A549 treated with CpdA at 1 μM for 4 hours (cell line): ENCODE measurements at places on chromosomes 6 and 20. TPM values are rescaled to one million over a fixed set of nuclear protein-coding genes. Genes with fewer than 3 reads are reported as not detected.

The DUSP15 gene
- 0.64 to 1.5 TPM (median 1.1 TPM) in 5 replicates for total RNA-seq

The TTBK1 gene
- total RNA-seq, result 0.03 to 0.08 TPM (median 0.06 TPM) in 4 of 5 replicates, not detected in the other

The RGS17 gene
- total RNA-seq, result 5.8 to 7.0 TPM (median 6.4 TPM) in 5 replicates

The PHACTR3 gene
- total RNA-seq, result not detected in 5 replicates

The LINC00237 gene
- not detected in 5 replicates for total RNA-seq
